ENCODE measurements at places on chromosomes 1 and 21.

GRCh38 chr1:43817304-43817939 lies 110.1 kb downstream of the ST3GAL3 start:
- no peak for DNase-seq

DNA sequence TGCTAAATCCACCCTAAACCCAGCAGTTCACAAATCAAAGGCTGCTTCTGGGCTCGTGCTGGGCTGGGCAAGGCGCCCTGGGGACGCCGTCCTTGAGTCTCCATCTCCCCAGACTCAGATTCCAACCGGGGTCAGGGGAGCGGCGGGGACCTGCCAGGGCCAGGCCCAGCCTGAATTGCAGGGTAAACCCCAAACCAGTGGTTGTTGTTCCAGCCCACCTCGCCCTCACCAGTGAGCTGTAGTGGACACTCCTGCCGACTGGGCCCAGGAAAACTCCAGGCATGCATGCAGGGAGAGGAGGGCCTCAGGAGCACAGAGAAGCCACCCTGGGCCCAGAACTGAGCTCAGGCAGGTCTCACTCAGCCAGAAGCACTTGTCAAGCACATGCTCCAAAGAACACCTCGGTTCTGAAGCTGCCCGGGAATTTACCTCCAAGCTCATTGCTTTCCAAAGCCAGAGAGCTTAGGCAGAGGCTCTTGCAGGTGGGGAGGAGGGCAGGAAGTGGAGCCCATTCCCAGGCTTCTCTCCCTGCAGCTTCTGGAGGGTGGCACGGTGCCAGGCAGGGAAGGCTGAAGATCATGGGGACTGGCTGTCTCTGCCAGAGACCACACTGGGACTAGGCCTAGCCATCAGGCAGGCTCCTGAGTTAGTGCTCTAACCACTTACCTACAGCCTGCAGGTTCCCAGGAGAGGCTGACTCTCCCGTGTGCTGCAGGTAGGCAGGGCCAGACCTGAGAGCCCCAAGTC lies 437.0 kb downstream of the MATN1 start:
- DNase-seq, result no peak

GRCh38 chr1:24437631-24438396 lies 22.2 kb downstream of the NIPAL3 start:
- DNase-seq, result no peak

- DNase-seq, result no peak
Measured at GRCh38 chr1:247491328-247491727, 33.4 kb upstream of the OR2B11 start.

GRCh38 chr1:89943846-89944781 lies 50.8 kb upstream of the ZNF326 start:
- no peak for DNase-seq

DNA sequence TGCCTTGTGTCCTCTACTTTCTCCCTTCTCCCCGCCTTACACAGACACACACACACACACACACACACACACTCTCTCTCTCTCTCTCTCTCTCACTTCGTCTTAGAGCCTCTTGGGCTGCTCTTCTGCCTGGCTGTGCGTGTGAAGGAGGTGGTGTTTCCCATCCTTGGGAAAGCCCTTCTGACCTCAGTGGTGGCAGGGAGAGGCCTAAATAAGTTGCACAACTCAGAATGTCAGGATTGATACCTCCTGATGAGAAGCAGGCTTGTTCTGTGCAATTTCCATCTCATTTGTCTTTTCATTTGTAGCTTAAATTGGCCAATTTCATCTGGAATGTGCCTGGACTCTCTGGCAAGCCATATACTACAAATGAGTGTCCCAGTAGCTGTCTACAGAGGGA lies 25.0 kb downstream of the LRRN2 start:
- no peak for DNase-seq

DNA sequence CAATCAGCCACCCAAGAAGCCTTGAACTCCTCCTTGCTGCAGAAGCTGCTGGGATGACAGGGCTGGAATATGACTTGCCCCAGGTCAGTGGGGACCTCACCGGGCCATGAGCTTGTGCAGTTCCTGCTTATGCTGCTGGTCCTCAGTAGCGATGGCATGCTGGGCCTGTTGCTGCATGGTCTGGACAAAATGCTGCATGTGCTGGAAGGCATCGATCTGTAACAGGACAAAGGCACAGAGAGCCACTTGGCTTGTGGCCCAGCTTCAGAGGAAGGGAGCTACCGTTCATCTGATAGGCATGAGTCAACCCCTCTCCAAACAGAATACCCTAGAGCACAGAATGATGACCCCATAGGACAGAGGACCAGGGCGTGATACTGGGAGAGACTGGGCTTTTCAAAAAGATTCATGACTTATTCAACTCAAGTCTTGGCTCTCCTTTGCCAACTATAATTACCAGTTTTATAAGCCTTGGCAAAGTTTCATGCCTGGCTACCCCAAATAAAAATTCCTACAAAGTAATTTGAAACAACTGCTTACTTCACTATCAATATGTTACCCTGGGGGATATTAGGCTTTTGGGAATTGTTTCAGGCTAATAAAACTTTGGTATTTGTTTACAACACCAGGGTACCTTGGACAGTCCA lies 34.7 kb upstream of the EXOSC10 start:
- no peak for DNase-seq

DNA sequence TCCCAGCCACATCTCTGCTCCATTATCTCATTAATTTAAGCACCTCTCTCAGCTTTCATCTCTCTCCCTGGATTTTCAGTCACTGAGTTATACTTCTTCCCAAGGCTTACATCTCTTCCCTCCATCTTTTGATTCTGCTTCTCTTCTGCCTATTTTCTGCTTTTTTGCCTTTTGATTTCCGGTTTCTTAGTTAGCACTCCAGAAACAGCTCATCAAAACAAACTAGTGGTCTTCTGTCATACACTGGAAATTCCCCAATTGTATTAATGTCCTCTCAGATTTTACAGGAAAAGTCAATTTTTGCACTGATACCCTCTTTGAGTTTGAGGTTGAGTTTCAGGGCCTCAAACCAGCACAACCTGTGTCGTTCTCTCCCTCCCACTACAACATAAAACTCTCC lies 1.5 kb downstream of the LCE3E start:
- DNase-seq, result no peak

DNA sequence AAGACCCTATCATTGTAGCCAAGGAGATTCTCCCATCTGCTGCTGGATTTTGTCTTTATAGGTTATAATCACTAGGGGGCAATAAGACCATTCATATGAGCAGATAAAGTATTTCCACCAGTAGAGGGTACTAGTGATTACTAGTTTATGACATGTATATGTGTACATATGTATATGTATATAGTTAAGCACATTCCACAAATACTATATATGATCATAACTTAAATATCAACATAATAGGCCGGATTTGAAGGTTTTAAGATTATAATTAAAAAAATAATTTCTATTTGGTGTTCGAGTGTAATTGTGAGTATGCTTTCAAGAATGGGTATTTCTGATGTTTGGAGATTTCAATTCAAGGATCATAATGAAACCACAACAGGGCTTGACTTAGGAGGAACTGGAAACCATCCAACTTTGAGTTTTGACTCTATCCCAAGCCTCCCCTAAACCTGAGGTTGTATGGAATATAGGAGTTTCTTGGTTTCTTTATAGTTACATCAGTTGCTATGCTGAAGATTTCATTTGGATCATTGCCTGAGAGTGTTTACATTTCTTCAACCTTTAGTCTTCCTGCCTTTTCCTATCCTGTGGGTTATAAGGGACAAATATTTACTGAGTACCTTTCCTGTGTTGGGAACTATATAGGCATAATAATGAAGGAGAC lies 16.9 kb downstream of the TCEANC2 start:
- DNase-seq, result no peak

- DNase-seq, result no peak
Measured at GRCh38 chr1:53946252-53947171, at the start of gene LRRC42. TSS of gene LRRC42 (plus strand) at chr1:53946350. CDS start at chr1:53952000, 5,650 bp downstream.

DNA sequence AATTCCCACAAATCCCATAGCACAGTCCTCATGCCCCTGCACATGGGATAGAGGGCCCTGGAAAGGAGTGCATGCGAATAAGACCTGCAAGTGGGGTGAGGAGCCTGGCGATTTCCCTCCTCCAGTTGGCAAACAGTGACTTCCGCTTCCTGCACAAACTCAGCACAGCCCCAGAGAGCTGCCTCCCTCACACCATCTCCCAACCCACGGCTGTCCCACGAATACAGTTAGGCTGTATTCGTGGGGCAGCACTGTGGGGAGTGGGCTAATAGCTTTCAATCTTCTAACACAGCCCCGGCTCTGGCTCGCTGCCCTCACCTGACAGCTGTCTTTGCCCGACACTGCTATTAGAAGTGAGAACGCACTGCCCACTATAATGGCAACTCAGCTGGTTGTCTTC lies 28.2 kb upstream of the CNTN2 start:
- no peak for DNase-seq

- DNase-seq, result no peak
Measured at GRCh38 chr21:42722808-42723473, 69.5 kb downstream of the PDE9A start.

DNA sequence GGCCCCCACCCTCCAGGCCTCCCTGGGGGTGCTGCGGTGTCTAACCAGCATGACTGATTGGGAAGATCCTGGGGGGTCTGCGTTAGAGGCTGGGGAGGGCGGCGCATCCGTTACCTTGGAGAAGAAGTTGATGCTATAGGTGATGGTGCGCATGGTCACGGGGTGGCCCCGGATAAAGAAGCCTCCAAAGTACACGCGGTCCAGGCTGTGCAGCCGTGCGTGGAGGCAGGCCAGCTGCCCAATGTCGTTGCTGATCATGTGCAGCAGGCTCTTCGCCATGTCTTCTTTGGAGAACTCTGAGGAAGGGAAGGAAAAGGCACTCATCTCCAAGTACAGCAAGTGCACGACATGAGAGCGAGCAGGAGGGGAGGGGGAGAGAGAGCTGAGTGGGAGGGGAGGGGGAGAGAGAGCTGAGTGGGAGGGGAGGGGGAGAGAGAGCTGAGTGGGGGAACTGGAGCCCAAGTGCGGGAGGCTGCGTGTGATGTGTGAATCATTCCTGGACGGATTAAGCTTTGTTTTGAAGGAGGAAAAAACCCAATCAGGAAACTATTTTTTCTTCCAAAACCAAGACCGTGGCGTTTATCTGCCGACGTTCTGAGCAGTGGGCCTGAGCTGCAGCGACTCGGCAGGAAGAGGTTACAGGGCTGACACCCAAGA lies 7.2 kb downstream of the PANK4 start:
- DNase-seq, result no peak

GRCh38 chr1:47593013-47593568 lies 155.2 kb downstream of the FOXD2 start:
- no peak for DNase-seq

DNA sequence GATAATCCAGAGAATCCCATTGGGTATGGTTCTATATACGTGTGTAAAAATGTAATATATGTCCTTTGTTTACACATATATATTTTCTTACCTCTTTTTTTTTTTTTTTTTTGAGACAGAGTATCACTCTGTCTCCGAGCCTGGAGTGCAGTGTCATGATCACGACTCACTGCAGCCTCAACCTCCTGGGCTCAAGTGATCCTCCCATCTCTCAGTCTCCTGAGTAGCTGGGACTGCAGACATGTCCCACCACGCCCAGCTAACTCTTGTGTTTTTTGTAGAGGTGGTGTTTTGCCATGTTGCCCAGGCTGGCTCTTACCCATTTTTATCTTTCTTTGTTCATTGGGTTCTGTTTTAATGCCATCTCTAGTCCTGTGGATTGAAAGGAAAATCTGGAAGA lies 59.5 kb downstream of the ZBTB17 start:
- DNase-seq, result no peak

- DNase-seq, result no peak
Measured at GRCh38 chr1:6783221-6783620, 2.0 kb upstream of the CAMTA1 start.

DNA sequence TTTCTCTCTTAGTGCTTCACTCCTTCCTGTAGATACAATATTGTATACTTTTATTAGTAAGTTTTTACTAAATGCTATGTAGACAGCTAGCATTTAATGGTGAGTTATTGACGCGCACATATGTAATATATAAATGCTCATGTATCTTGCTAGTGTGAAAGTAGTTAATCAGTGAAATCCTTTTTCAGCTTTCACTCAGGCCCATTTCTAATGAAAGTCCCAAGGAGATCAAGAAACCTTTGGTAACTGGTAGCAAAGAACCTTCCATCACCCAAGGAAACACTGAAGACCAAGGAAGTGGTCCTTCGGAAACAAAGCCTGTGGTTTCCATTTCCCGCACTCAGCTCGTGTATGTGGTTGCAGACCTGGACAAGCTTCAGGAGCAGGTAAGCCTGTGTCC lies 27.2 kb downstream of the AGT start:
- no peak for DNase-seq

Data from activated naive CD8-positive, alpha-beta T cell treated with anti-CD3 and anti-CD28 coated beads, Interleukin-2, amount 50 U/mL, for 16 hours (primary cell).